ENCODE measurements at places on chromosomes 13 and 19.
A peak's percentile ranks its signal among the peaks of the same experiment; 100 is the strongest.

DNA sequence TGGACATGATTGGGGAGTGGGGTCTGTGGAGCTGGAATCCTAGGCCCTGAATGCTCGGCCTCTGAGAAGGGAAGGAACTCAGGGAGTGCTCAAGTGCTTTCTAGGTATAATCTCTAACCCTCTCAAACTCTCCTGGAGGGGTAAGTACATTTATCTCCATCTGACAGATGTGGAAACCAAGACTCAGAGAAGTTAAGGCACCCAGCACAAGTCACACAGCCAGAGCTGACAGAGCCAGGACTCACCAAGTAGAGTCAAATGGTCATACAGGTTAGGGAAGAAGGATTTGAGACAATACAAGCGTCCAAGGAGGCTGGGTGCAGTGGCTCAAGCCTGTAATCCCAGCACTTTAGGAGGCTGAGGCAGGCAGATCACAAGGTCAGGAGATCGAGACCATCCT lies 12.9 kb upstream of the LYPD3 start:
- DNase-seq = no peak

GRCh38 chr19:28606269-28607032 lies 606.5 kb downstream of the UQCRFS1 start:
- DNase-seq = no peak

DNA sequence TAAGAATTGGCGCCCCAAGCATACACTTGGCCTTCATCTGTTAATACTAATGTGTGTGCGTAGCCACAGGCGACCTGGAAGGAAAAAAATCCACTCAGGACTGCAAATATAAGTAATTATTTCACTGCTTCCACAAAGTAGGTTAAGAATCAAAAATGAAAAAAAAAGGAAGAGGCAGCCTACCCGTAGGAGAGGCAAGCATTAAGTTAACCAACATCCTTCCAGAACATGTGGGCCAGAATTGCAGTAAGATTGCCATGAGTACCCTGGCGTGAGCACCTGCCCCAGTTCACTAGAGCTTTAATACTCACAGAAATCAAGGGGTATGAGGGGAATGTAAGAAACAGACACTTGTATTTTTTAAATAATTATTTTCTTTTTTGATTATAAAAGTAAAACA lies 22.2 kb downstream of the RCBTB2 start:
- no peak for DNase-seq

DNA sequence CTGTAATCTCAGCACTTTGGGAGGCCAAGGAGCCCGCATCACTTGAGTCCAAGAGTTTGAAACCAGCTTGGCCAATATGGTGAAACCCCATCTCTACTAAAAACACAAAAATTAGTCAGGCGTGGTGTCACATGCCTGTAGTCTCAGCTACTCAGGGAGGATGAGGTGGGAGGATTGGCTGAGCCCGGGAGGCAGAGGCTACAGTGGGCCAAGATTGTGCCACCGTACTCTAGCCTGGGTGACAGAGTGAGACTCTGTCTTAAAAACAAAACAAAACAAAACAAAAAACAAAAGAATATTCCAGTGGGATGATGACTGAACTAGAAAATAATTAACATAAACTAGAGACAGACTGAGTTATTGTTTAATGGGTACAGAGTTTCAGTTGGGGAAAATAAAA lies 81.7 kb upstream of the ABCC4 start:
- no peak for DNase-seq

GRCh38 chr19:10685210-10685609 lies 16.0 kb upstream of the QTRT1 start:
- no peak for DNase-seq

- DNase-seq = no peak
Measured at GRCh38 chr13:45242524-45242923, 41.7 kb upstream of the KCTD4 start.

DNA sequence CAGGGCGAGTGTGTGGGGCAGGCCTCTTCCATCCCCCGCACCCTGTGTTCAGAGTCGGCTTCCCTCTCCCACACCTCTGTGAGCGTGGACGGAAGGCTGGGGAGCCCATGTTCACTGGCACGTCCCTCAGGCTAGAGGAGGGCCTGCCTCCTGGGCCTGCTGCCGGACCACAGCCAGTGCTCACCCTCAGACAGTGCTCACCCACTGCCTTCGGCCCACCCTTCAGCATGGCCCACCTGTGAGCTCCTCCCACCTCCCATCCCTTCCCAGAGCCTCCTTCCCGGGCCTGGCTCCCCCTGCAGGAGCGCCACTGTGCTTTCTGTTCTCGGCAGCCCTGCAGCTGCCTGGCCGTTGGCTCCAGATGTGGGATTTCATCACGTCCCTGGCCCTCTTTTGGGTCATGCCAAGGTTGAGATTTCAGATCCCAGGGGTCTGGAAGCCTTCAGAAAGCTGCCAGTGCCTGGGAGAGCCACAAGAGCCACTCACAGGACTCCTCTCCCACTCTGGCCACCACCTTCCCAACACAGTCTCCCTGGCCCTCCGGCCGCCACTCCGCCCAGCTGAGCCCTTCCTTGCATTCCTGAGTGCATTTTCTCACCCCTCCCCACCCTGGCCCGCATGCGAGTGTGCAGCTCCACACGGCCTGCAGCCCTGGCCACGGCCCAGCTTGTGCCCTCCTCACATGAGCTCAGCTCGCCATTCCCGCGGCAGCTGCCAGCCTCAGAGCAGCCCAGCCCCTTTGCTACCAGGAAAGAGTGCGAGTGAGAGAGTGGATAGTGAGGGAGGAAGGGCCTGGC lies 25.3 kb downstream of the CAPN12 start:
- no peak for DNase-seq

DNA sequence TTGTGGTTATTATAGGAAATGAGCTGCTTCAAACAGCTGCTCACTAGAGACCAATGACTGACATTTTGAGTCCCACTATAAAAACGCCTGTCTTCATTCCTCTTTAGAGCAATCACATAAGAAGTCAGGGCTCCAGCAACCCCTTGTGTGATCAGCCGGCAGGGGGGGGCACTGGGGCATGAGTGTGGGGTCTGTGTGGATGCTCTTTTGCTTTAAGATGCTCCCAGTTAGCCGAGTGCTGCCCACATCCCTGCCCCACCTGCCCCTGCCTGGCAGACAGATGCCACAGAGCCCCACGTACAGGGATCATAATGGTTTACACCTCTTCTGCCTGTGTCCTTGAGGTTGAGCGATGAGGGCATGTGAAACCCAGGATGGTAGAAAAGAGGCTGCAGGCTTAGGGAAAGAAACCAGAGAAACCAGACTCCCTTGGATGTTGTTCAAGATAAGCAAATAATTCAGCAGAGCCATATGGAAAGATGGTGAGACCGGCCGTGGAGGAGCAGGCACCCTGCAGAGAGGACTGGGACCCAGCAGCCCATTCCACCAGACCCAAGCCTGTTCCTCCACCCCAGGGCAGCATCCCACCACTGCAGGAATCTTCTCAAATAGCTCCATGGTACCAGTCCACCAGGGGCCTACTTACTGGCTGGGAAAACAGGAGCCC lies 55.4 kb downstream of the CHST8 start:
- no peak for DNase-seq

- no peak for DNase-seq
Measured at GRCh38 chr13:50548586-50548985, 294.9 kb downstream of the DLEU7 start.

- no peak for DNase-seq
Measured at GRCh38 chr19:39078436-39079200, 5.5 kb upstream of the ACP7 start.

- DNase-seq = no peak
Measured at GRCh38 chr19:11322269-11323024, 17.0 kb downstream of the RAB3D start.

DNA sequence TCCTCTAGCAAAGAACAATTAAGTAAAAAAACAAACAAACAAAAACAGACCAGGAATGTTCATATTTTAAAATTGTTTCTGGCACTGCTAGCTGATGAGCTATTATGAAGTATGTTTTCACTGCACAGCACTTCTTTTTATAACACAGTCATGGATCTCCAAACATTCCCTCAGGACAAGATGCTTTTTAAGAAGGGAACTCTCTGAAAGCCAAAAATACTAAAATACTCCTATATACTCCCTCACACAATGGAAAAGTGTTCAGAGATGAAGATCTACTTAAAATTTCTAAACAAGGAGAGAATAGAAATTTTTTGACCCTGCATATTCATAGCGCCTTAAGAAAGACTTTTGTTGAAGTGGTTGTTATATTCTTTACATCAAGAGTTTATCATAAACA lies 926.8 kb downstream of the DIAPH3 start:
- no peak for DNase-seq

GRCh38 chr19:14116525-14116917 lies 1.0 kb downstream of the PRKACA start:
- no peak for DNase-seq

DNA sequence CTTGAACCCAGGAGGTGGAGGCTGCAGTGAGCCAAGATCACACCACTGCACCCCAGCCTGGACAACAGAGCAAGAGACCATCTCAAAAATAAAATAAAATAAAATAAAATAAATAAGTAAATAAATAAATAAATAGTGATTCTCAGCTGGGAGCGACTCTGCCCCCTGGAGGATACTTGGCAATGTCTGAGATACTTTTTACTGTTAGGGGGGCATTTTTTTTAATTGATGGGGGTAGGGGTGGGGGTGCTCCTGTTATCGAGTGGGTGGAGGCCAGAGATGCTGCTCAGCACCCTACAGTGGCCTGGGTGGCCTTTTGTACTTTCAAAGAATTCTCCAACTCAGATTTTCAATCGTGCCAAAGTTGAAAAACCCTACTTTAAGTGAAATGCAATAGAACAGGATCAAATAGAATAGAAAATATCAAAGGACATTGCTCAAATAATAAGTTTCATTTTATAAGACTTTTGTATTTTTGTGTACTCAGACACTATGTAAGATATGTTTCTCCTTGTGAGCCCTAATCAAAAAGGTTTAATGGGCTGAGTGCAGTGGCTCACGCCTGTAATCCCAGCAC lies 7.1 kb upstream of the CLPP start:
- DNase-seq = no peak

- no peak for DNase-seq
Measured at GRCh38 chr13:36355632-36356031, 9.4 kb upstream of the SPART start.

DNA sequence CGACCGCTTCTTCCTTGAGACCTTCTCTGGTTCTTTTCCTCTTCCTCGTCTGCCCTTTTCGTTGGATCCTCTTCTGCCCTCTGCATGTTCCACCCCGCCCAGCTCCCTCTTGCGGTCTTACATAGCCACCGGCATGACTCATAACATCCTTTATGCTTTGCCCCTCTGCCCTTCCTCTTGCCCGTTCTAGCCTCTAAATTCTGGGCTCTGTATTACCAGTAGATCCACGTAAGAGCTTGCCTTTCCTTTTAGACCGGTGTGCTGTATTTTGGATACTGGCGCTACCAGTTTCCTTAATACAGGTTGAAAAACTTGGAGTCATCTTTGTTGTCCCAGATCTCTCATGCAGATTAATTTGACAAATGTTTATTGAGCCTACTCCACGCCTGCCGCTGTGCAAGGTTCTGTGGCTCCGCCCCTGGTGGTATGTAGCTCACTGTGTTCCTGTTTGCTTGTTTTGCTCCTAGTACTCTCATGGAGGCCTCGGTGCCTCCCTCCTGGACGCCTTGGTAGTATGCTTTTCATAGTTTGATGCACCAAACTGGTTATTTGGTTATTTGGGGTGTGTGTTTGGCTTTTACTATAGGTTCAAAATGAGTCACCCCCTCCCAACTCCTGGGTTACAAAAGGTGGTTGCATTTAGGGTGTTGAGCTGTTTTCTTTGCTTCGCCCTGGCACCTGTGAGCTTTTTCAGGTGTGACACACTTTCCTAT lies 1.7 kb downstream of the GTF3A start:
- DNase-seq = peak; percentile 58

GRCh38 chr13:46179491-46179908 lies 2.5 kb downstream of the LCP1 start:
- DNase-seq = no peak

GRCh38 chr19:44260343-44260681 lies 626 bp downstream of the ZNF233 start:
- peak; percentile 9 for DNase-seq

GRCh38 chr13:48660361-48661076 lies 6.8 kb downstream of the CYSLTR2 start:
- DNase-seq = no peak

DNA sequence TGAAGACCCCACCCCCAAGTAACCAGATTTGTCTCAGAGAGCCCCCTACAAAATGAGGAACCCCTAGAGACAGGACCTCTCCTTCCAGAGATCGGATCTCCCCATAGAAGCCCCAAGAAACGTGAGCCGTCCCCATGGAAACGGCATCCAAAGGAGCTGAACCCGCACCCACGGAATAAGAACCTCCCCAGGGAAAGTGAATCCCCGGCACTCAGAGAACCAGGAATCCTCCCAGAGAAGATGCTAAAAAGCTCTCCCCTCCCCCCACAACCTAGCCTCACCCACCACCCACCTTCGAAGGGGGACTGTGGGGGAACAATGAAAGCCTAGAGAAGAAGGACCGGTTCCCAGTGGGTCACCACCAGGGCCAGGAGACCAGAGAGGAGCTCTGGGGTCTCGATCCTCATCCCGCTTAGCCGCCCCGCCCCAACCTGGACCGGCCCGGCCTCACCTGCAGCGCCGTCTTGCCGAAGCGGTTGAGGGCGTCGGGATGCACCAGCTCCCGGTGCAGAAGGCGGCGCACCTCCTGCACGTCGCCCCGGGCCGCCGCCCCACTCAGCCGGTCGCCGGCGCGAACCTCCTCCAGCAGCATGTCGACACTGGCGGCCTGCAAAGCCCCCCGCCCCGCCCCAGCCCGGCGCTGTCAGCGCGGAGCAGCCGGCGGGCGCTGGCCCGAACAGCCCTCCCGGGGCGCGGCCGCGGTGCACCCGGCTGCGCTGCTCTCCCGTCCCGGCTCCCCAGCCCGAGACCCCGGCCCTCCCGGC lies 535 bp downstream of the CDKN2D start:
- DNase-seq = peak; percentile 11

DNA sequence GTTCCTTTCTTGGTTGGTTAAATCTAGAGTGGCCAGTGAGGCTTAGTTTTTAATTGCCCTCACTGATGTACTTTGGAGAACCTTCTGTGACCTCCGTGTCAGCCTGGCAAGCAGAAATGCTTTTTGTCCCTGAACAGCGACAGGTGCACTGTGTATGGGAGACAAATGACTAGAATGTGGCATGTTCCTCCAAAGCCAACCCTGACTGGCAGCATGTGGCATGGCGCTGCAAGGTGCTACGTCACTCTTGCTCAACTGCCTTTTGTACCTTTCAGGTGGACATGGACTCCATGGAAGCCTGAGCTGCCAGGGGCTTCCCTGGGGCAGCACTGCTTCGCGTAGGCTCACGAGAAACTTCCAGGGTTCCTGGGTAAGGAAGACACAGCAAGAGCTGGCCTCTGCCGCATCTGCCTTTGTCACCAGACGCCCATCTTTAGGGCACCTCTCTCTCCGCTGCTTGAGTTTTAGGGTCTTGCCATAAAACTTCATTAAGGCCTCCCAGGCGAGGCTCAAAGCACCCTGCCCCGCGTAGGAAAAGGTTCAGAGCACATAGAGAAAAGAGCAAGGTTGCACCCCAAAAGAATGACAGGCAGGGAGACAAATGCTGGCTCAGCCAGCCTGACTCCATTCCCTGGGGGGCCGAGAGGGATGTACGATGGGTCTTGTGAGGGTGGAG lies 167.1 kb upstream of the SOX1 start:
- no peak for DNase-seq

- no peak for DNase-seq
Measured at GRCh38 chr13:94494026-94494425, 14.5 kb upstream of the DCT start.

- DNase-seq = peak; percentile 6
Measured at GRCh38 chr13:73913751-73914518, 220.3 kb downstream of the KLF12 start.

GRCh38 chr13:105196052-105196451 lies 1339.4 kb downstream of the EFNB2 start:
- no peak for DNase-seq

- DNase-seq = no peak
Measured at GRCh38 chr13:33721724-33722123, 96.2 kb upstream of the RFC3 start.

GRCh38 chr19:4518345-4519171 lies at the start of gene PLIN4:
PLIN4 (minus strand) TSS chr19:4518486; CDS start chr19:4518272, 214 bp downstream.
- DNase-seq = no peak

All from GM20000 (cell line).